ENCODE measurements at places on chromosomes 5 and 9.

DNA sequence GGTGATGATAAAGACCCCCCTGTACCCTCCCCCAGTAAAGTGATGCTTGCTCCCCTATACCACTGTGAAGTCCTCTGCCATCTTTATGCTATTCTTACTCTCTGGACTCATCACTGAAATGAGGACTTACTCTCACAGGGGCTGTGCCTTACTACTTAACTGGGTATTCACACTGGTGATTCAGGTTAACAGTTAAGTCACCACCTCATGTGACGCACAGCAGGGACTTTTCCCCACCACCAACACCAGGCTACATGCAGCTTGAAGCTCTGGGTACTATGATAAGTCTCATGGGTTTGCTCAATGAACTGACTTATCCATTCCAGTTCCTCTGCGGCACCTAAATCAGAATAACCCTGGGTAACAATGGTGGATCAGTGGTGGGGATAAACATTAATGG is 163.7 kb downstream of the ELAVL2 start:
- no peak for DNase-seq

- DNase-seq = no peak
These were observed 341.0 kb upstream of the PANK3 start for GRCh38 chr5:168920019-168920810.

DNA sequence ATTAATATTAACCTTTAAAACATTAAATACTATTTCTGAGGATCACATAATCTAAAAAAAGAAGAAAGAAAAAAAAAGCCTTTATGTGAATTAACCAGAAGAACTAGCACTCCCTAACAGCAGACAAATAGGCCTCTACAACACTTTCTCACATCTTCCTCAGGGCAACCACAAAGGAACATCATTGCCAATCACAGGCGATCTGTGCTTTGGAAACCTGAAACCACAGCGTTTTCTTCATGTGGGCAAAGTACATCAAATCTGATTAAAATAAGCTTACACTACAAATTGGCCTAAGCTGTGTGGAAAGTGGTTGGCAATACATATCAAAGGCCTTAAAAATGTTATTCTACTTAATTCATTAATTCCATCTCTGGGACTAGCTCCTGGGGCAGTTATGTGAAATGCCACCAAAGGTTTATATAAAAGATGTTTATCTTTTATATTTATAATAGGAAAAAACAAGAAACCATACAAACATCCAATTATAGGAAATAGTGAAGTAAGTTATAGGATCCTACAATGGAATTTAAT is 184.8 kb upstream of the TBCA start:
- no peak for DNase-seq

GRCh38 chr5:143181173-143181572 is 222.3 kb downstream of the NR3C1 start:
- no peak for DNase-seq

DNA sequence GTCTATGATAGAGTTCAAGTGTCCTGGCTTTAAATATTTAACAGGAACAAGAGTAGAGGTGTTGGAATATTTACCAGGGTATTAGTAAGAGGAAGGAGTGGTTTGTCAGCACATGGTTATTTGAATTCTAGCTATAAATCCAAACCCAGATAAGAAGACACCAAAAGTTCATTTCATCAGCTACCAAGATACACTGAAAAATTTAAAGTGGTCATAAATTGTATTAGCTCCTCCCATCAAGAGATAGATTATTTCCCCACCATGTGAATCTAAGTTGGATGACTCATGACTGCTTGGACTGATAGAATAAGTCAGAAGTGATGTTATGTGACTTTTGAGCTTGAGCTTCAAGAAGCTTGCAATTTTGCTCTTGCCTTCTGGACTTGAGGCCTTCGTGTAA is 72.1 kb upstream of the GRAMD2B start:
- no peak for DNase-seq

DNA sequence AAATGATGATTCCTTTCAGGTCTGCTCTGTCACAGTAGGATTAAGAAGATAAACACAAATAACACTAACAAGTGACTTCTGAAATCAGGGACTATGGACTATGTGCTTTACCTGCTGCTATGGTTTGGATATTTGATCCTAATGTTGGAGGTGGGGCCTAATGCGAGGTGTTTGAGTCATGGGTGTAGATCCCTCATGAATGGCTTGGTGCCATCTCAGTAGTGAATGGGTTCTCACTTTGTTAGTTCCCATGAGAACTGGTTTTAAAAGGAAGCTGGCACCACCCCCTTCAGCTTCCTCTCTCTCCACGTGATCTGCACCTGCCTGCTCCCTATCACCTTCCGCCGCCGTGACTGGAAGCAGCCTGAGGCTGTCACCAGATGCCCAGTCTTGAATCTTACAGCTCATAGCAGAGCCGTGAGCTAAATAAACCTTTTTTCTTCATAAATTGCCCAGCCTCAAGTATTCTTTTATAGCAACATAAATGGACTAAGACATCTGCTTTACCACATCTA is 3.3 kb downstream of the PPIC start:
- DNase-seq = no peak

DNA sequence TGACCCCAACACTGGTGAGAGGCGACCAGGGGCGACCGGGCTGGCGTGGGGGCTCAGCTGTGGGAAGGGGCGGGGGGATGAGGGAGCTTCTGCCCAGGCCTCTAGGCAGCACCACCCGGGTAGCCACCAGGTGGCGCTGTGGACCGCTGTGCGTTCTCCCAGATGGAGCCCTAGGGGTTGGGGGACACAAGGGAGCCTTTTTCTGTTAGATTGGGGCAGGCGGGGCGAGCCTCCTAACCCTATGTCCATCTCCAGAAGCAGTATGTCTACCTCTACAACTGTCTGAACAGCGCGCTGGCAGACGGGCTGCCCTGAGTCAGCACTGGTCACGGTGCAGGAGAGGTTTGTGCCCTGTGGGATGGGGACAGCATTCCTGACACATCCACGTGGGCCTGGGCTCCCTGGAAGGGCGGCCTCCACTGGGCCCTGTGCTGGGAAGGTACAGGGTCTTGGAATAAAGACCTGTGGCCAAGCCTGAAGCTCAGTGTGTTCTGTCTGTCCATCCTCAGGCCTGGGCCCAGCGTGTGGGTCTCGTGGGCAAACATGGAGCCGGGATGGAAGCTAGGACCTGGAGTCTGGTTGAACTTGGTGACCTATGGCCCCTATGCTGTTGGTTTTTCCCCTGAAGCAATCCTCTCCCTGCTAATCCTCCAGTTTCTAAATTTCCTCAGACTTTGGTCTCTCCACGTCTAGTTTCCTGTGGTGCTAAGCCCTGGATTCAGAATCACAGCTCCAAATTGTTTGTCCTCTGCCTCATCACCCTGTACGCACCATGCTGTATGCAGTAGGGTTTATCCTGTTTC is 23.1 kb upstream of the SPTLC1 start:
- DNase-seq = peak; percentile 65

- DNase-seq = no peak
These were observed 87.5 kb downstream of the TRIM32 start for GRCh38 chr9:116774421-116775180.

DNA sequence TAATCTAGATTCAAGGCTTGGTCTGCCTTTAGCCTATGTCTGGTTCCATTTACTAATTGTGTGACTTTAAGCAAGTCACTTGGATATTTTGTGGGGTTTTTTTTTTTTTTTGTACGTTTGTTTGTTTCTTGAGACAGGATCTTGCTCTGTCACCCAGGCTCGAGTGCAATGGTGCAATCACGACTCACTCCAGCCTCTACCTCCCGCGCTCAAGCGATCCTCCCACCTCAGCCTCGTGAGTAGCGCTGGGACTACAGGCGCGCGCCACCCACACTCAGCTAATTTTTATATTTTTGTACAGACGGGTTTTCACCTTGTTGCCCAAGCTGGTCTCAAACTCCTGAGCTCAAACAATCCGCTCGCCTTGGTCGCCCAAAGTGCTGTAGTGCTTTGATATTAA is 1.1 kb upstream of the PFDN1 start:
- no peak for DNase-seq

- no peak for DNase-seq
These were observed 252.8 kb downstream of the MAST4 start for GRCh38 chr5:66848749-66849641.

DNA sequence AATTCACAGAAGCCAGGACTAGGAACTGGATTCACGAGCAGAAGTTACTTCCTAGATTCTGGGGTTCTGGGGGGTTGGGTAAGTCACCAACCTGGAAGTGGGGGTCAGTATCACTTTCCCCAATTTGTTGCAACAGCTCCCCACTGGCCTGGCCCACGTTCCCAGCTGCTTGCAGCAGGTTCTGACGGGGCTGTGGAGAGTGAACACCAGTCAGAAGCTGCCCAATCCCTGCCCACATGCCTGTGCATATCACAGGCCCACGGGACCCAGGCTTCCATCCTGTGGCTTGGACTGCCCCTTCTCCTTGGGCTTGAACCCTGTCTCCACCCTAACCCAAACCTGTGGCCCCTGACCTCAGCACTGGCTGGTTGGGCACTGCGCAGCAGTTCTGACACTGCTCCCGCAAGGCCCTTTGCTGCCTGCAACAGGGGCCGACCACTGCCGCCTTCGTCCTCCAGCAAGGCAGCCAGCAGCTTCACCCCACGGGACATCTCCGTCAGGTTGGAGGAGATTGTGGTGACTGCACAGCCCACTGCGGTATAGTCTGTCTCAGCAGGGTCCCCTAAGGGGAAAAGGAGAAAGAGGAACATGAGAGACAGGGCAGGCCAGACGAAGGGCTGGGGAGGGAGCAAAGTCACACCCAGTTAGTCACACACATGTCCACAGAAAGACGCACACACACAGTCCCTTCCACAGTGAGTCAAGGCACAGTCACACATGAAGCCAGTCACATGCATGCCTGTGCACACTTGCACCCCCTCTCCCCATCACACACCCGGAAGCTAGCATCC is 13.1 kb downstream of the TLN1 start:
- DNase-seq = no peak

- DNase-seq = no peak
These were observed 21.5 kb downstream of the SECISBP2 start for GRCh38 chr9:89339807-89340206.

DNA sequence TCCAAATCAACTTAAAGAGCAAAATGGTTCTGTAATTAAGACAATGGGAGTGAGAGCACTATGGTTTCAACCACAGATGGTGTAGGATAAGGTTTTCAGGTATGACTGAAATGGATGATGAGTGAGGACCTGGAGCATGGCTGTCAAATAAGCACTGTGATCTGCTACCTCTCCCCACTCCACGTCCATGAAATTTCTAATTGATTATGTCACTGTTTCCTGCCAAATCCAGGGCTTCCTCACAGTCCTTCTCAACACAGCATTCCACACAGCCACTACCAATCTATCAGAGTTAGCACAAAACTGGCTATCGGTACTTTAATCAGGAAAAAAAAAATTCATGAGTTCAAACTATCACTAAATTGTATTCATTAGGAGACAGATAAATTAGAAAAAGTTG is 420.4 kb upstream of the WWC1 start:
- DNase-seq = no peak

DNA sequence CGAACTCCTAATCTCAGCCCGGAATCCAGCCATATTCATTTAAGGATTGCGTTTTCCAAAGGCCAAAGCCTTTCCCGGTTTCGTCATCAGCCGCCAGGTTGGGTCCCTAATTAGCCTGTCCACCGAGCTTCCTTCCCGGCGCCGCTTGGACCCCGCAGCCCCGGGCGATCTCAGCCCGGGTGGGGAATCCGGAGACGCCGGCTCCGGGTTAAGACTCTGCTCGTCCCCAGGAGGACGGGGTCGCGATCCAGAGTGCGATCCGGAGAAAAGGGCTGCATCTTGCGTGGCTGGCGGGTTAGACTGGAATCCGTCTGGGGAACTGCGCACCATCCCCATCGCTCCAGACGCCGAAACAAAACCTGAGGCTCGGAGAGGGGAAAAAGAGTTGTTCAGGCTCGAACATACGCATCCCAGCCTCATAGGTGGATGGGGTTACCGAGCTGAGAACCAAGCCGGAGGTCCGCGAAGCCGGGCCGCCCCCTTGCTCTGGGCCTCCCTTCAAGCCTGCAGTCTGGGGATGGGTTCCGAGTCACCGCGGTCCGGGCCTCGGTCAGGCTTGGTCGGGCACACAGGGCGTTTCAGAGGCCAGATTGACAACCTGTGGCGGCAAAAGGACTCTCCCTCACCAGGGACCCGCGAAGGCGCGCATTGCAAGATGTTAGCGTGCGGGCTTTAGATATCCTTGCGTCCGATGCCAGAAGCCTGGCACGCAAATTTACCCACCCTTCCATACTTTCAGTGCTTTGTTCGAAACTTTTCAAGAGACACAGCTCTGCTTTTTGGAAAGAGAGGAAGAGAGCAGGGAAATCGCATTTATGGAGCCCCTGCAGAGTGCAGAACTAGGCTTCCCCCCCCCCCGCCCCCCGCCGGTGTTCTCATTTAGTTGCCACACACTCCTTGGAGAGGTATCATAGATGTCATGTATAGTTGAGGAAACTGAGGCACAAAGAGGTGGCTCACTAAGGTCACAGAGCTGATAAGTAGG is 7.9 kb downstream of the MSX2 start:
- no peak for DNase-seq

- no peak for DNase-seq
These were observed 50.3 kb downstream of the CETN3 start for GRCh38 chr5:90359073-90359920.

DNA sequence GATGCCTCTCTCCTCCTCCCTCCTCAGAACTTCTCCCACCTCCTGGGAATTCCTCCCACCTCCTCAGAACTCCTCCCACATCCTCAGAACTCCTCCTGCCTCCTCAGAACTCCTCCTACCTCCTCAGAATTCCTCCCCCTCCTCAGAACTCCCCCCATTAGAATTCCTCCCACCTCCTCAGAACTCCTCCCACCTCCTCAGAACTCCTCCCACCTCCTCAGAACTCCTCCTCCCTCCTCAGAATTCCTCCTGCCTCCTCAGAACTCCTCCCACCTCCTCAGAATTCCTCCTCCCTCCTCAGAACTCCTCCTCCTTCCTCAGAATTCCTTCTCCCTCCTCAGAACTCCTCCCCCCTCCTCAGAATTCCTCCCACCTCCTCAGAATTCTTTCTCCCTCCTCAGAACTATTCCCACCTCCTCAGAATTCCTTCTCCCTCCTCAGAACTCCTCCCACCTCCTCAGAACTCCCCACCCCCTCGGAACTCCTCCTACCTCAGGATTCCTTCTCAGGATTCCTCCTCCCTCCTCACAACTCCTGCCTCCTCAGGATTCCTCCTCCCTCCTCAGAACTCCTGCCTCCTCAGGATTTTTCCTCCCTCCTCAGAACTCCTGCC is 23.9 kb downstream of the SLC46A2 start:
- no peak for DNase-seq

- DNase-seq = peak; percentile 31
These were observed at the start of gene HACD4 for GRCh38 chr9:21031091-21031807. Gene HACD4 (minus strand): TSS chr9:21031640. CDS start chr9:21031590, 50 bp downstream.

- DNase-seq = no peak
These were observed 154.8 kb upstream of the TBC1D2 start for GRCh38 chr9:98410185-98410697.

- no peak for DNase-seq
These were observed 22.6 kb downstream of the CENPH start for GRCh38 chr5:69212022-69212421.

- peak; percentile 50 for DNase-seq
These were observed 15.4 kb upstream of the NPR2 start for GRCh38 chr9:35776018-35776417.
